ENCODE measurements at places on chromosomes 16 and 17.
A peak's percentile ranks its signal among the peaks of the same experiment; 100 is the strongest.

GRCh38 chr17:60422162-60422665 lies at the start of gene CHCT1:
CHCT1 (plus strand) TSS chr17:60422489; CDS start chr17:60422593, 104 bp downstream.
- DNase-seq: no peak

DNA sequence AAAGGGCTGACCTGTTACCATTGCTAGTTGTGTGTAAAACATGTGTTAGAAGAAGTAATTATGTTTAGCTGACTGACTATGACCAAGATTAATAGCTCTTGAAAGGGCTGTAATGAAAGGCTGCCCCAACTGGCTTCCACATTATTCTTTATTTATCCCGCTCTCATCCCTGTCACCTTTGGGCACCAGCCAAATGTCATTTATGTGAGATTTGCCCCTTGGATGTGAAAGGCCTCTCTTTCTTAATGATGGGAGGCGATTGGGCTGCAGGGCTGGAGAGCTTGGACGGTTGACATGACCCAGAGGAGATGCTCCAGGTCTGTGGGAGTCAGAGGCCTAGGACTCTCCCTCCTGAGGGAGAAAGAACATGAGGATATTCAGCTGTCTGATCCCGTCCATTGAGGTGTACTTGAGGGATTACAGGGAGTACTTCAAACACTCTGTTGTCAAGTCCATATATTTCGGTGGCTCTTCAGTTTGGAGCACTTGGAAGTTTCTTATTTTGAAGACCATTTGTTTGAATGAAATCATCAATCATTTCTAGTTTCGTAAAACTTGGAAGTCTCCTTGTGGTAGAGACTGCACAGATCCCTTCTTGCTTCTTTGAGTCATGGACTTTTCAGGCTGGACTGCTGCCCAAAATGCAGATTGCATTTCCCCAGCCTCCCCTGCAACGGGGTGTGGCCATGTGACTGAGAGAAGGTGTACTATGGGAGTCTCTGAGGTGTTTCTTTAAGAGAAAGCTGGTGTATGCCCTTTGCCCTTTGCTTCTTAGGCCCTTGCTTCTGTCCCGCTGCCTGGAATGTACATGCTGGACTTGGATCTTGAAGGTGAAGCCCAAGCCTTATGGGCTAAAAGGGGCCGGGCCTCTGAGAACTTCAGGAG lies 51.3 kb downstream of the FTO start:
- DNase-seq: no peak

- no peak for DNase-seq
These were observed 11.6 kb upstream of the RNF213 start for GRCh38 chr17:80248894-80249710.

- DNase-seq: peak; percentile 27
These were observed 8.1 kb upstream of the NLRP1 start for GRCh38 chr17:5592382-5592781.

DNA sequence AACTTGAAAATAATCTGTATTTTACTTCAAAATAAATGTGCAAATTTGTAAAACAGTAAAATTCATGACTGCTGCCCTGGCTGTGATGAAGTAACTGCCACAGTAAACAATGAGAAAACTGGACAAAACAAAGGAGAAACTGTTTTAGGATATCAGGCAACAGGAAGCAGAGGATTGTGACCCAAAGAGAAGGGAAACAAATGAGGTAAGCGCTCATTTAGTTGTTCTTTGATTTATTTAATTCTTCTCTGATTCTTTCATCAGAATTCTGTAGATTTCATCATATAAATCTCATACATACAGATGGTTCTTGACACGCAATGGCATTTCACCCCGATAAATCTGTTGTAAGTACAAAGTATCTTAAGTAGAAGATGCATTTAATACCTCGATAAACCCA lies 198.1 kb upstream of the AXIN2 start:
- no peak for DNase-seq

DNA sequence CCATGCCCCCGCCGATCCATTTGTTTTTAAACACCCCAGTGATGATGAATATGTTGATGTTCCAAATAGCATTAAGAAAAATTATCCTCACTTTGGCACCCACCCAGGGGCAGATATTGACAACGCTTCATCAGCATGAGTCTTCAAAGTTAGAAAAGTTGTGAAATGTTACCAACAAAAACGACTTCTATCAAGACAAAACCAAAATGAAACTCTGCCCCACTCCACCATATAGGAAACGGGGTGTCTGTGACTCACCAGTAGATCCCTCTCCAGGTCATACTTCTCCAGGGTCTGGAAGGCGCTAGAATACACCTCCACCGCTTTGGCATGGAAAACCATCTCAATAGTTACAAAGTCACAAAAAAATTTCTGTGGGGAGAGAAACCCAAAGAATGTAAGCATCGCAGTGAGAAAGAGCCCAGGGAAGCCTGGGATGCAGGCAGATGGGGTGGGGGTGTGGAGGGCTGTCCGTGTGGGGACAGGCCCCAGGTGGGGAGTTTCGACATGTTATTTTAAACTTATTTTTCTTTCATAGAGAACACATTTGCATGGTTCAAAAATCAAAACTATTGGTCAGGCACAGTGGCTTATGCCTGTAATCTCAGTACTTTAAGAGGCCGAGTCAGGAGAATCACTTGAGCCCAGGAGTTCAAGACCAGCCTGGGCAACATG lies 10.2 kb downstream of the CIBAR2 start:
- DNase-seq: no peak

DNA sequence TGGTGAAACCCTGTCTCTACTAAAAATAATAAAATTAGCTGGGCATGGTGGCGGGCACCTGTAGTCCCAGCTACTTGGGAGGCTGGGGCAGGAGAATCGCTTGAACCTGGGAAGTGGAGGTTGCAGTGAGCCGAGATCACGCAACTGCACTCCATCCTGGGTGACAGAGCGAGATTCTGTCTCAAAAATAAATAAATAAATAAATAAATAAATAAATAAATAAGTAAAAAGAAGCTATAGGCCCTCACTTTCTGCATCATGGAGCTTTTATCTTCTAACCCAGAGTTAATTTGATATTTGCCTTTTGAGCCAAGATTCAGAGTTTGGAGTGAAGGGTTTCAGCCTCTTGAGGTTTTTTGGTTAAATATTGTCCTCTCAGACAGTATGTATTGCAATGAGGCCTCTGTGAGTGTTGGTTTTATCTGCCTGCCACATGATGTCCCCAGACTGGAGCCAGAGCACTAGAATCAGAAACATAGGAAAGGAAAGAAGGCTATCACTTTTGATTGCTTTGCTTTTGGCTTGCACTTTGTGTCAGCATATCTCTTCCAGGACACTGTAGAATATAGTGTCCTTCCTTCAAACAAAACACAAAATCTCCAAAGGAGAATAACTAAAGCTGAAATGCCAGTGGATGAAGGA lies 32.5 kb downstream of the RNF135 start:
- DNase-seq: no peak

- no peak for DNase-seq
These were observed 93.3 kb downstream of the BRIP1 start for GRCh38 chr17:61770043-61770442.

- no peak for DNase-seq
These were observed 233.2 kb downstream of the PMP22 start for GRCh38 chr17:15031975-15032374.

- DNase-seq: no peak
These were observed 180.8 kb downstream of the ENGASE start for GRCh38 chr17:79255456-79255855.

DNA sequence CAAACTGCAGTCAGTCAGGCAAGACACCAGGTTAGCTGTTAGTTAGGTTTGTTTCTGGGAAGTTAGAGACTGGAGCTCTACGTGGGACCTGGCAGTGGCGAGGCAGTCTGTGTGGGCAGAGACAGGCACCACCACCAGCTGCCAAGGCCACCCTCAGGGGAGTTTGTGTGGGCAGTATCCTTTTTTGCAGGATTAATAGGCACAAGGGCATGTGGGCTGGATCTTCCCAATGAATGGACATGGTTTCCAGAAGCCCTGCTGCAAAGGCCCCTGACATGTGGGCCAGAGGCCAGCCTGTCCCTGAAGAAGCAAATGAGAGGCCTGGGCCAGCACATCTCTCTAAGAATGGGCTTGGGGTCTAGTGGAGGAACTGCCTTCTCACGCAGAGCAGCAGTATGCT lies 19.2 kb upstream of the SREBF1 start:
- DNase-seq: no peak

- DNase-seq: peak; percentile 73
These were observed 19.1 kb downstream of the WIPI1 start for GRCh38 chr17:68437979-68438822.

DNA sequence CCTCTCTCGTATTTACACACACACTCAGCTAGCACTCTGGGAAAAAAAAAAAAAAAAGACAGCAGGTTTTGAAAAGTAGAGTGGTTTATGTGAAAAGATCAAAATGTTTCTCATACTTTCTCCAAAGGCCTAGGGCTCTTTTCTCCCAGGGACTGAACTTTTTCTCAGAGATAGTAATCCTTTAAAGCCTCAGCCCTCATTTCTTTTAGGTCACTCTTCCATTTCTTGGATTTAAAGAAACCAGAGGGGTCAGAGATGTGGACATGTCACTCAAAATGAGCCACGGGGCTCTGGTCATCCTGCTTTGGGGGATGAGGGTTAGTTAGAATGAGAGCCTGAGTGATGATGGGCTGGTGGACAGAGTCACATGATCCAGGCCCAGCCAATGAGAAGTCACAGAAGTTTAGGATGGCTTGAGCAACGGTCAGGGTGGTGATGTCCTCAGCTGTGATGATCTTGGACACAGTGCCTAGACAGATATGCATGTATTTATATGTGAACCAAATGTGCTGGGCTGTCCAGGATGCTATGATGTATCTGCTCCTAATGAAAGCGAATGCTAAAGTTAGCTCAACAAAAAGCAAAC lies 33.7 kb upstream of the AXIN2 start:
- no peak for DNase-seq

GRCh38 chr16:26692658-26693057 lies 374.1 kb upstream of the C16orf82 start:
- no peak for DNase-seq

DNA sequence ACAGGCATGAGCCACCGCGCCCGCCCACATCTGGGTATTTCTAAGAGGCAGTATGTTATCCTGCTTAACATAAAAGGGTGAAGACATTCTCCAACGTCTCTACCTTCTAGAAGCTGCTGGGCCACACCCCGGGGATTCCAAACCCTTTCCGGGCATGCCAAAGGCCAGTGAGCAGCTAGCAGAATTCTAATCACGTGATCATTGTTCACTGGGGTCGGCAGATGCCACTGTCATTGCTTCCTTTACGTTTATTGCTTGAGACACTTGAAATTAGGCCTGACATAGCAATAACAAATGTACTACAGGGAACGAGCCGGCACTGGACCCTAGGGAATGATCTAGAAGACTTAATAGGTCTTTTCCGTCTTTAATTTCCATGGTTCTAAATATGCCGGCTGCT lies 141.2 kb upstream of the ZFHX3 start:
- no peak for DNase-seq

DNA sequence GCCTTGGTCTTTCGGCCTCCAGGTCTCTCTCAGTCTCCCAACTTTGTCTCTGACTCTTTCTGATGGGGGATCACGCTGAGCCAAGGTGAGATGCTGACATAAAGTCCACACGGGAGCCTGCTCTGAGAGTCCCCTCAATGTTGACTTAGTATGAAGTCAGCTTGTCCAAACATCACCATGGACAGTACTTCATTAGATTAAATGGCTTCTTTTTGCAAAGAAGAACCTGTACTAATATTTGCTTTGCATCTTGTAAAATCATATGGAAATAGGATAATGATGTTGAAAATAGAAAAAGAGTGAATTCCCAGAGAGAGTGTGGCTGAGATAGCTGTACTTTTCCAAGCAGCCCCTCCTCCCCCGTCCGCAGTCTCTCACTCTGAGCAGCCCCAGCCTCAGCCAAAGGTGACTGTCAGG lies 56.7 kb upstream of the SIAH1 start:
- no peak for DNase-seq

DNA sequence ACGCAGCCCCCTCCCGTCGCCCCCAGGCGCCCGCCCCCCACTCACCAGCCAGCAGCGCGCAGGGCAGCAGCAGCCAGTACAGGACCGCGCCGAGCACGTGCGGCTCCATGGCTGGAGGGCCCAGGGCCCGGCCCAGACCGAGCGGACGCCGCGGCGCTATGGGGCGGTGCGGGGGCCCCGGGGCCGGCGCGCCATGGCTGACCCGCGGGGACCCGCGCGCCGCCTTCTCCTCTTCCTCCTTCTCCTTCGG lies 239 bp downstream of the PIEZO1 start:
- DNase-seq: no peak

- DNase-seq: no peak
These were observed 76.7 kb downstream of the SLC6A2 start for GRCh38 chr16:55732496-55732895.

GRCh38 chr17:59800530-59800942 lies 92.2 kb downstream of the TUBD1 start:
- no peak for DNase-seq

DNA sequence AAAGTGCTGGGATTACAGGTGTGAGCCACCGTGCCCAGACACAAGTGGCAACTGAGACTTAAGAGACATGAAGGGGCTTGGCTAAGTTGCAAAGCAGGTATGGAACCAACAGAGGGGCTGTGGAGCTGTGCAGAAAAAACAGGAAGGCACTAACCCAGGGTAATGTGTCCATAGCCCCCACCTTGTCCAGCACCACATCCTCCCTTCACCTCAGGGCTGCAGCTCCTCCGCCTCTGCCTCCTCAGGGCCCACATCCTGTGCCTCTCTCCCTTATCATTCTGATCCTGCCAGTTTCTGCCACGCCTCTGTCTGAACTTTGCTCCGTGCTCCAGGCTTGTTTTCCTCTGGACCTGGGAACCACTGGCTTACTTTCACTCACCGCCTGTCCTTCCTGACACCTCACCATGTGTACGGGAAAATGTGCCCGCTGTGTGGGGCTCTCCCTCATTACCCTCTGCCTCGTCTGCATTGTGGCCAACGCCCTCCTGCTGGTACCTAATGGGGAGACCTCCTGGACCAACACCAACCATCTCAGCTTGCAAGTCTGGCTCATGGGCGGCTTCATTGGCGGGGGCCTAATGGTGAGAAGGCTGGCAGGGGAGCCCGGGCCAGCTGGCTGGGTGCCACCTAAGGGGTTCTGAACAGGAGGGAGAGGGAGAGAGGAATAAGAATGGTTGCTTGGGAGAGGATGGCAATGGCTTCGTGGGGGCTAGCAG lies at the start of gene TM4SF5:
TSS of gene TM4SF5 (plus strand) at position 368 of the 716 bp plus-strand sequence. CDS start at position 405, 37 bp downstream.
- DNase-seq: peak; percentile 56

GRCh38 chr17:45279898-45280297 lies 18.0 kb upstream of the SPATA32 start:
- DNase-seq: no peak

DNA sequence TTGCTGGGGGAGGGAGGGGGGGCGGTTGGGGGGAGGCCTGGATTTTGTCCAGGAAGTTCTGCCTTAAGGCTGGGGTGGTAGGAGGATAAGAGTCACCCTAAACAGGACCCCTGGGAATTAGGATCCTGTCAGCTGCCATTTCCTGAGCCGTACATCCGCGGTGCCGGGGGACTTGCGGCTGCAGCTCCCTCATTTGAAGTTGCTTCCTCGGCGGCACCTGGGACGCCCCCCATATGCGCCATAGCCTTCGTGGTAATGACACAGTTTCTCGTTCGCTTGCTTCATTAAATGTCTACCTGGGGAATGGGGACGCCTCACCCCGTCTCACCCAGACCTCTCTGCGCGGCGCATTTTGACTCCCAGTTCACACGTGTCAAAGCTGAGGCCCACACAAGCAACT lies 55.1 kb upstream of the PABPN1L start:
- no peak for DNase-seq
